ENCODE measurements at places on chromosomes 6 and 20.

DNA sequence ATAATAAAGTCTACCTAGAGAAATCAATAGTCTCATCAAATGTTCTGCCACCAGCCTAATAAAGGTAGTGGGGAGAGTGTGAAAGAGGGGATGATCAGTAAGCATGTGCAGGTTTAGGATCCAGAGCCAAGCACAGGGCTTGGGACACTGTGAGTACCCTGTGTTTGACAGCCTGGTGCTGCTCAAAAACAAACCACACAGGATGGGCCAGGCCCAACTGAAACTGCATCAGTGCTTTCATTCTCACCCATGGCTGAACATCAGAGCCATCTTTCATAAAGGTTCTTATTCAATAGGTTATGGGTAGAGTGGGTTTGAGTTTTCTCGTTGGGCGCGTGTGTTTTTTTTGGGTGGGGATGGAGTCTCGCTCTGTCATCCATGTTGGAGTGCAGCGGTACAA, 87.3 kb upstream of the NHSL1 start:
- DNase-seq: no peak

DNA sequence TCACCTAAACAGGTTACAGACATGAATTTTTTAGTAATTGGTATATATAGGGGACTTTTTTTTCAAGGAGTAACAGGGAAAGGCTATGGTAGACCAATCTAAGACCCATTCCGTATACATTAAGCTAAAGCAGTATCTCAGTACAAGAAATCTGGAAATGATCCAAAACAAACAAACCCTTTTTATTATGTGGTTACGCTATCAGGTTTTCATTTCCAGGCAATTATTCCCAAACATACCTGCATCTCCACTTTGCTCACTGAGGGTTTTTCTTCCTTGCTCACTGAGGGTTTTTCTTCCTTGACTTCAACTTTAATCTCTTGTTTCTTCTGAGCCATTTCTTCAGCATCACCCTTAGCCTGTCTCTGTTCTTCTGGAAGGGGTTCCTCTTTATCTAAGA, 107.3 kb downstream of the EPB41L2 start:
- no peak for DNase-seq

- no peak for DNase-seq
These were observed 13.9 kb downstream of the ZNF217 start for GRCh38 chr20:53579581-53580375.

GRCh38 chr6:87277123-87277522, 45.3 kb upstream of the SMIM8 start:
- no peak for DNase-seq

DNA sequence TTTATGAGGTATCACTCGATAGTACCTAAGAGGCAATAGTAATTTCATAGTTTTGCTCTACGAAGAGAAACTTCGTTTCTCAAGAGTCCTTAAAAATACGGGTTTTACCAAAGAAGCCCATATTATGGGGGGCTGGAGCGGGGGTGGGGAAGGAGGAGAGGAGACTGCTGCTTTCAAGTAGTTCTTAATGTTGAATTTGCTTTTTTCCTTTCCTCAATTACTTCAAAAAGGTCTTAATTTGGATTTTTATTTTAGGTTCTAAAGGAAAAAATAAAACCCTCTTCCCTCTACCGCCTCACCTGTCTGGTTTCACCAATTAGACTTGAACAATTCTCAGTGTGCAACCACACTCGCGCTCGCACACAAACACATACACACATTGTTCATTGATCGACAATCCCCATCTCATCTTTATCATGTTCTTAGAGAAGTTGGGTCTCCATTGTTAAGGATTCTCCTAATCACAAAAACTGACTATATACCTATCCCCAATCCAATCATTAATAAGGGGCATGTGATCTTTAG, 97.2 kb downstream of the HFE start:
- DNase-seq: no peak
